ENCODE measurements at places on chromosomes 7 and 10.

- no peak for DNase-seq
Measured at GRCh38 chr10:103666087-103666761, 172.7 kb downstream of the NEURL1 start.

- no peak for DNase-seq
Measured at GRCh38 chr10:78765726-78766335, 302.9 kb upstream of the ZMIZ1 start.

GRCh38 chr7:23106057-23106822 lies 655 bp downstream of the KLHL7 start:
- peak; percentile 7 for DNase-seq

GRCh38 chr7:91164506-91164905 lies 99.7 kb upstream of the FZD1 start:
- DNase-seq: no peak

DNA sequence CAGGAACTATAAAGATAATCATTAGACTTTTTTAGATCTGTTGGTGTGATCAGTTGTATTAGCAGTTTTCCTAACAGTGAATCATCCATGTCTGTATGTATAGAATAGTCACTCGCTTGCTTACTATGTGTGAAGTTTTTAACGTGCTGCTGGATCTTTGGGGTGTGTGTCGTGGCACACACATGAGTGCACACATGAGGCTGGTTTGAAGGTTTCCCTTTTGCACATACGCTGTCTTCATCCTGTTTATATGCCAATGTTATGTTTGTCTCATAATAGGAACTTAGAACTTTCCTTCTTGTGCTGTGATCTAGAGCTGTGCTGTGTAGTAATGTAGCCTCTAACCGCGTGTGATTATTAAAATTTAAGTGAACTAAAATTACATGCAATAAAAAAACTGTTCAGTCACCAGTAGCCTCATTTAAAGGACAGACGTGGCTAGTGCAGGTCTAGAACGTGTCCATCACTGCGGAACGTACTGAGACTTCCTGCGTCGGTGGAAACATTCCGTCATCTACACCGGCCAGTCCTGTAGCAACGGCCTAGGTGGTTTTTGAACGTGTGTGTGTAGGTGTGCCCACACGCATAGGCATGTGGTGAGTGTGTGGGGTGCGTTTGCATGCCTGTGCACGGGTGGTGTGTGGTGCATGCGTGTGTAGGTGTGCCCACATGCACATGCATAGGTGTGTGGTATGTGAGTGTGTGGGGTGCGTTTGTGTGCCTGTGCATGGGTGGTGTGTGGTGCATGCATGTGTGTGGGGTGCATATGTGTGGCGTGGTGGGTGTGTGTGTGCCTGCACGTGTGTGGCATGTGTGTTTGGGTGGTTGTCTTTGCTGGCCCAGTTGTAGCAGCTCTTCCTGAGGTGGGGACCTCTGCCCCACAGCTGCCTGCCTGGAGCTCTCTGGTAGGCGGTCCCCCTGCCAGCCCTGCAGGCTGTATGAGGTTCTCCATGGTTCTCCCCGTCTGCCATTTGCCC lies 56.6 kb downstream of the INPP5A start:
- DNase-seq: no peak

DNA sequence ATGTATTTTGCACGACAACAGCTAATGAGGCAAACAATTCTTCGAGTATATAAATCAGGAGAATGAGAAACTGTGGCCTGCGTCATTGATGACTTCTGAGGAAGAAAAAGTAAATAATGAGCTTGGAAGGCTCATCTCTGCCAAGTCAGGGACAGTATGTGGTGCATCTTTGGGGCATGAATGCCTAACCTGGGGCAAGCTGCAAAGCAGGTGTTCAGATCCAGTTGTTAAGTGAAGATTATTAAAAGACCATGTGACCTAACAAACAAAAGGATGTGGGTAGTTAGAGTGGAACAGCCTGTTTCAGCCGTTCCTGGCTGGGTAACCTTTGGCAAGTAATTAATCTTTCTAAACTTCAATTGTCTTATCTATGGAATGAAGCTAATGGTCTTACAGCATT lies 93.0 kb downstream of the LYZL2 start:
- no peak for DNase-seq

- DNase-seq: no peak
Measured at GRCh38 chr10:71820966-71821365, 30.1 kb downstream of the PSAP start.

- DNase-seq: no peak
Measured at GRCh38 chr7:39727231-39728012, 104.0 kb downstream of the RALA start.

DNA sequence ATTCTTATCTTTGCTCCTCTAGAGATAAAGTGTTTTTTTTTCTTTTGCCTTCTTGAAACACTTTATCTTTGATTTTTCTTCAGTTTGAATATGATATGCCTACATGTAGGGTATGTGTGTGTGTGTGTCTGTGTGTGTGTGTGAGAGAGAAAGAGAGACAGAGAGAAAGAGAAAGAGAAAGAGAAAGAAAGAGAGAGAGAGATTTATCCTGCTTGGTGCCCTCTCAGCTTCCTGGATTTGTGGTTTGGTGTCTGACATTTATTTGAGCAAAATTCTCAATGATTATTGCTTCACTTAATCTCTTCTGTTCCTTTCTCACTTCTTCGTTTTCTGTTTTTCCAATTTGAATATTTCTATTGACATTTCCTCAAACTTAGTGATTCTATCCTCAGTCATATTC lies 60.3 kb downstream of the RAB18 start:
- no peak for DNase-seq

DNA sequence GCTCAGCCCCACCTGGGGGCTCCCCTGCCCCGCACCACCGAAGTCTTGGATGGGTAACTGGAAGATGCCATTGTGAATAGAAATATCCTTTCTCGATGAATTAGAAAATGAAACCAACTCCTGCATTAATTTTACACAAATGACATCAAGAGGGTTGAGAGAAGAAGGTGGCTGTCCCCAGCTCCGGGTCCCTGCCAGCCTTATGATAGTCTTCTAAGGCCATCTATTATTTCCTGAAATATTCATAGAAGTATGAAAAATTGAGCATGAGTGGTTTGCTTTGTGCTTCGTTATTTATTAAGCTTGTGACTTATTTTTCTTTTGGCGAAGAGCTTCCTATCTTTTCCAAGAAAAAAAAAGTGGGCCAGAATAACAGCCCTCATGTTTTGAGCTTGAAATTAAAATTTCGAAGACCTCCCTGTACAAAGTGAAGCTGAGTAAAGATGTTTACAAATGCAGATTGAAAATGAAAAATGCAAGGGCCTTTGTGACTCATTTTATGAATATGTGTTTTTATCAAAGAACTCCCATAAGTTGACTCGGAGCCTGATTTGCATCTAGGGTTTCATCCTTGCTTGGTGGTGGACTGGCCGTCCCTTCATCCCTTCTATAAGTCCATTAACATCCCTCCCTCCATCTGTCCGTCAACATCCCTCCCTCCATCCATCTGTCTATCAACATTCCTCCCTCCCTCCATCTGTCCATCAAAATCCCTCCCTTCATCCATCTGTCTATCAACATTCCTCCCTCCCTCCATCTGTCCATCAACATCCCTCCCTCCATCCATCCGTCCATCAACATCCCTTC lies 20.5 kb upstream of the CFAP46 start:
- no peak for DNase-seq

DNA sequence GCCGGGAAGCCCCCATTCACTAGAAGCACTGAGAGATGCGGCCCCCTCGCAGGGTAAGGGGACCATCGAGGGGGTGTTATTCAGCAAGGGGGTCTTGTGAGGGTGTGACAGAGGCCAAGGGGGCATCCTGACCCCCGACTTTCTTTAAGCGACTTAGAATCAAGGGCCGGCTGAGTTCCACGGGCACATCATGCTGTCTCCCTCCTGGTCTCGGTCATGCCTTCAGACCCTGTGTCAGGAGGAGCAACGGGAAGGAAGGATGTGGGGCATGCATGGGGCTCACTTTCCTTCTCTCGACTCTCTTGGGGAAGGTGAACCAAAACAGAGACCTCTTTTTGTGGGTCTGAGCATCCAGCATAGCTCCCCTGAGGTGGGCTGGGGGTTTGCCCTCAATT lies 2.5 kb downstream of the ACSL5 start:
- DNase-seq: no peak

DNA sequence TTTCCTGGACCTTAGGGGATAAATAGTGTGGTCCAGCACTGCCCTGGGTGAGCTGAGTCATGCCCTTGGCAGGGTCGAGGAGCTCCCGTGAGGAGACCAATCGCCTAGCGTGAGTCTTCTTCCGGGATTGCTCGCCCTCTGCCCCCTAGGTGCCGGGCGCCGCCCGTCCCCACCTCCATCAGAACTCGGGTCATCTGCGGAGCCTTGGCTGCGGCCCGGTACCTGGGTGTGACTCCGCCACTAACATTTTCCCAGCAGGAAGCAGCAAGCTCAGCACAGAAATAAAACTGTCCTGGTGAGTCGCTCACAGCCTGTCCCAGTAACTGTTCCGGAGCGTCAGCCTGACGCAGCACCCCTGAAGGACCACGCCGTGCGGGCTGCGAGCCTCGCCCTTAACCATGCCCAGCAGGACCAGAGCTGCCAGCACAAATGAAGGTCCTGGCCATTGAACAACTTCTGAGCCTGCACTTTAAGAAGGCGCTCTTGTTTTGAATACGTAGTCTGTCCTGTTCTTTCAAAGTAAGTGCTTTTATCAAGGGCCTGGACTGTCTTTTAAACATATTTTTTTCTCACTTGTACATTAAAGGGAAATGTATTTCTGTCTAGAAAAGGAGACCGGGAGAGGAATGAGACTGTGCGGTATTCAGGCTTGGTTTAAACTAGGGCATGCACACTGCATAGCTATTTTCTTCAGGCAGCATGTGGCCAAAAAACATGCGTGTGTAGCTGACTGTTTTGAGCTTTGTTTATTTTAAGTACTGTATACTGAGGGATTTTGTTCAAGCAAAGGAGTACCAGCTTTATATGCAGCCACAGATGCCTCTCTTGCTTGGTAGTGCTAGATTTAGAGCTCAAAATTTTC lies 136.7 kb downstream of the HECW1 start:
- no peak for DNase-seq

DNA sequence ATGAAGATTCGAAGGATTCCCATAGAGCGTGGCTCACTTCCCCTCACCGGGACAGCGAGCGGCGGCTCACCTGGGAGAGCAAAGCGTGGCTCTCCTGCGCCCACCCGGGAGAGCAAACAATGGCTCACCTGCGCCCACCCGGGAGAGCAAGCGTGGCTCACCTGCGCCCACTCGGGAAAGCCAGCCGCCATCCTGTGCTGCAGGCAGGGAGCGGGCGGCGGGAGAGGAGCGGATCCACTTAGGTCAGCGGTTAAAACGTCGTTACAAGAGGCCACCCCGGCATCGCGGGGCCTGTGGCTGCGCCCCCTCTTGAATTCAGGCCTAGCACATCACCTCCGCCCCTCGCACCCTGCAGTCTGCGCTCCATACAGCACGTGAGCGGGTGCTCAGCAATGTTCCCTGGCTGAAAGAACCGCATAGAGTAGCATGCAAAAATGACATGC lies 461 bp upstream of the FIGNL1 start:
- DNase-seq: peak; percentile 14

GRCh38 chr10:101354328-101355071 lies 535 bp downstream of the BTRC start:
- DNase-seq: peak; percentile 5

DNA sequence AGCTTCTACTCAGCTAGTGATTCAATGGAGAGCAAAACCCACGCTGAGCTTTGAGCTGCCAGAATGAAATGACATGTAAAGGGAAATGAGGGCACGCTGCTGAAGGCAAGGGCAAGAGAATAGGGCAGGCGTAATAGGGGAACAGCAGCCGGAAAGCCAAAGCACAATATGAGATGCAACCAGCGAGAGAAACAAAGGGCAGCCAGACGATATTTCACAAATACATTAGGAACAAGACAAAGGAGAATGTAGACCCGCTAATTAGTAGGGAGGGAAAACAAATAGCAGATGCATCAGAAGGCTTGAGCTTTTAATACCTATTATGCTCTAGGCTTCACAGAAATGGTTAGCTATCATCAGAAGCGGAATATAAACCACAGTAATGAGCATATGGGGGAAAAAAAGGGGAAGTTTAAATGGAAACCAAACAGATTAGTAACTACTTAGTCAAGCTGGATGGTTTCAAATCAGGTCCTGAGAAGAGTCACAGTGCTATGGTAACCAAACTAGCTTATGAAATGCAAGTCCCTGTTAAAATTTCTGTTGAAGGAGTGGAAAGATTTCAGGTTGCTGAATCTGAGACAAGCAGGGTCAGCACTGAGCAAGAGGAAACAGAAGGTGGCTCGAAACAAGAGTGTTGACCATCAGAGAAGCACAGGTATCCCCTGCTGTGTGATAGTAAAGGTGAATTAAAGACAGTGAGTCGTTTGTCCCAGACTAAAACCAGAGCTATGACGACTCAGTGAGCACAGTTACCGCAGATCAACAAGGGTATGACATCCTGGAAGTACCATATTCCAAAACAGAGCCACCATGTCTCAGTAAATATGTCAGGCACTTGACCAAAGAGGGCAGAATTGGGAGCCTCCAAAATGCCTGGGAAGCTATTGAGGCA lies 496.9 kb upstream of the CELF2 start:
- no peak for DNase-seq

DNA sequence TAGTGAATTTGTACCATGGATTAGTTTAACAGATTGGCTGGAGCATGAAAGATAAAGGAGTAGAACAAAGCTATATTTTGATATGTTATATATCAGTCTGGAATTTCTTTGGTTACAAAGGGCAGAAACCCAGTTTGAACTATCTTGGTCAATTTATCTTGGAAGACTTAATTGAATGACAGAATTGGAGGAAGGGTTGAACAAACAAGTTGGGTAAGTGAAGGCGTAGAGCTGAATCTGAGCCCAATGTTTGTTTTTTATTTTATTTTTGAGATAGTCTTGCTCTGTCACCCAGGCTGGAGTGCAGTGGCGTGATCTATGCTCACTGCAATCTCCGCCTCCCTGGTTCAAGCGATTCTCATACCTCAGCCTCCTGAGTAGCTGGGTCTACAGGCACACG lies 21.8 kb upstream of the JCAD start:
- DNase-seq: no peak

DNA sequence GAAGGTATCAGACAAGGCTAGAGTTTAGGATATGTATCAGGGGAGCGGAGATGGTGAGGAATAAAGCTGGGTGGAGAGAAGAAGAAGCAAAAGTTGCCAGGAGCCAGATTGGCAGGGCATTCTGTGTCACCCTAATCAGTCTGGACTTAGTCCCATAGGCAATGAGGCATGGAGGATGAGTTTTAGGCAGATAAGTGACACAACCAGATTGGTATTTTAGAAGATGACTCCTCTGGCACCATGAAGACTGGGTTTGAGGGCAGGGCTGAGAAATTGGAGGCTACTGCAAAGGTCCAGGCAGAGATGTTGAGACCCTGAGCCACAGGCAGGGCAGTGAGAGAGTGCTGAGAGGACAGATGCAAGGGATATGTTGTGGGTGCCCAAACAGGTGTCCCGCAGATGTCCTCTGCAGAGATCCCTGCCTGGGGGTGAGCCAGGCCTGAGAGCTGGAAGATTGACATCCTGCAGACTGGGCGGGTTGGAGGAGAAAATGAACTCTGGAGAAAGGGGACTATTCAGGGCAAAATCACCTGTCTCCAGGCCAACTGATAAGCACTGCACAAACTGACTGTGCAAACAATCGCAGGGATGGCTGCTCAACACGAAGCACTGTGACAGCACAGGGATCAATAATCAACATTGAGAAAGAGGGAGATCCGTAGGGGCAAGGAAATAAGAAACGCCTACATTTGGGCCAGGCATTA lies 11.9 kb upstream of the HABP2 start:
- DNase-seq: no peak

Measured in stimulated activated CD8-positive, alpha-beta memory T cell treated with anti-CD3 and anti-CD28 coated beads, Interleukin-7, amount 100 ng/mL, for 24 hours (primary cell).